ENCODE measurements at places on chromosomes 2 and 18.
A peak's percentile ranks its signal among the peaks of the same experiment; 100 is the strongest.

DNA sequence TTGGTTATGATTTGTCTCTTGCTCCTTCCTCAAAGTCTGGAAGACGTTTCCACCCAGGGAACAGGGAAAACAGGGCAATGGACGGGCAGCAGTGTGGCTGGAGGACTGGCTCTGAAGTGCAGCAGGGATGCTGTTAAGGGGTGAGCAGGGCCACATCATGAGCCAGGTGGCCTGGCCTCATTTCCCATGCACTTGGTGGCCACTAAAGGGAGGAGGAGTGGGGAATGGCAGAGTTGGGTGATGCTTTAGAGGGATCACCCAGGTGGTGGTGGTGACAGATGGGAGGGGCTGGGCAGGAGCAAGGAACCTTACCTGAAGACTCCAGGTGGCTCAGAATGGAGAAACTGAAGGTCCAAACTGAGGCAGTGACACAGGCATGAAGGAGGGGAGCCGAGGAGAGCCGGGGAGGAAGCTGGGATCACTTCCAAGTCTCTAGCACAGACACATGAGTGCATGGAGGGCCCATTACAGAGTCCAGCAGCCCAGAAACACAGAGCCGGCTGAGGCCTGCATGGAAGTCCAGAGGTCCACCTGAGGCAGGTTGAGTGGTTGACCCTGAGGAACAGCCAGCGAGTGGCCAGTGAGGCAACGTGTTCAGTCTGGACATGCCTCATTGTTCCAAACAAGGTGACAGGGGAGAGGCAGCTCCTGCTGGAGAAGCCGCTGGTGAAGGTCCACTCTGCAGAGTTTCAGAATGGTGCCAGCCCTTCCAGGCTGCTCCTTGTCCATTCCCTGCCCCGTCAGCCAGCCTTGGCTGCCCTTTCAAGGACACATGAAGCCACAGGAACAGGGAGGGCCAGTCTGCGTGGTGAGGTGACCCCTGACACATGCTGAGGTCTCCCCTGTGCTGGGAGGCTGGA lies 91.7 kb downstream of the LPIN1 start:
- DNase-seq = no peak

DNA sequence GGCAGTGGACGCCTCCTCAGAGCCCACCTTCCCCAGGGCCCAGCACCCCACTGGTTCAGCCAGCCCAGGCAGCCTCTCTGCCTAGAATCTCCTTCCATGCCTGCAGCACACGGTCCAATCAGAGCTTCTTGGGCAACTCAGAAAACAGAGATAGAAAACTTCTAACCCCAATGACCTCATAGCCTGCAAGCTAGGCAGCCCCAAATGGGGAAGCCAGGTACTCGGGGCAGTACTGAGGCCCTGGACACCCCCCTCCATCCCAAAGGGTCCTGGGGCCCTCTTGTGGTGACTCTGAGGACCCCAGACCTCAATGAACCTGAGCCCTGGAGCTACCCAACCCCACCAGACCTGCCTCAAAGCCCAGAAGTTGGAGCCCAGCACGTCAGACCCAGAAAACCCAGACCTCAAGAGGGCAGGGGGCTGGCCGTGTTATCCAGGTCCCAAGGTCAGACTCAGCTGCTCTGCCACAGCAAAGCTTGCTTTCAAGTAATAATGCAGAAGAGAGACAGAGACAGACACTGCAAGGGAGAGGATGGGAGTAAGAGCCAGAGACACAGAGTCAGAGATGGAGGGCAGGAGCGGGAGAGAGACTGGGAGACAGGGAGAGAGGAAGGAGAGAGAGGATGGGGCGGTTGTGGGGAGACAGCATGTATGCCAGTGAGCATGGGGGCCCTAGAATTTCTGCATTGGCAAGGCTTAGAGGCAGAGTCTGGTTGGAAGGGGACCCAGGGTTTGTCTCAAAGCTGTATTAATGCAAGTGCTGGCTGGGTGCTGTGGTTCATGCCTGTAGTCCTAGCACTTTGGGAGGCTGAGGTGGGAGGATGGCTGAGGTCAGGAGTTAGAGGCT lies 28.2 kb downstream of the SERTAD2 start:
- no peak for DNase-seq

- DNase-seq = no peak
Observed at GRCh38 chr2:198060277-198060676, 255.9 kb downstream of the PLCL1 start.

DNA sequence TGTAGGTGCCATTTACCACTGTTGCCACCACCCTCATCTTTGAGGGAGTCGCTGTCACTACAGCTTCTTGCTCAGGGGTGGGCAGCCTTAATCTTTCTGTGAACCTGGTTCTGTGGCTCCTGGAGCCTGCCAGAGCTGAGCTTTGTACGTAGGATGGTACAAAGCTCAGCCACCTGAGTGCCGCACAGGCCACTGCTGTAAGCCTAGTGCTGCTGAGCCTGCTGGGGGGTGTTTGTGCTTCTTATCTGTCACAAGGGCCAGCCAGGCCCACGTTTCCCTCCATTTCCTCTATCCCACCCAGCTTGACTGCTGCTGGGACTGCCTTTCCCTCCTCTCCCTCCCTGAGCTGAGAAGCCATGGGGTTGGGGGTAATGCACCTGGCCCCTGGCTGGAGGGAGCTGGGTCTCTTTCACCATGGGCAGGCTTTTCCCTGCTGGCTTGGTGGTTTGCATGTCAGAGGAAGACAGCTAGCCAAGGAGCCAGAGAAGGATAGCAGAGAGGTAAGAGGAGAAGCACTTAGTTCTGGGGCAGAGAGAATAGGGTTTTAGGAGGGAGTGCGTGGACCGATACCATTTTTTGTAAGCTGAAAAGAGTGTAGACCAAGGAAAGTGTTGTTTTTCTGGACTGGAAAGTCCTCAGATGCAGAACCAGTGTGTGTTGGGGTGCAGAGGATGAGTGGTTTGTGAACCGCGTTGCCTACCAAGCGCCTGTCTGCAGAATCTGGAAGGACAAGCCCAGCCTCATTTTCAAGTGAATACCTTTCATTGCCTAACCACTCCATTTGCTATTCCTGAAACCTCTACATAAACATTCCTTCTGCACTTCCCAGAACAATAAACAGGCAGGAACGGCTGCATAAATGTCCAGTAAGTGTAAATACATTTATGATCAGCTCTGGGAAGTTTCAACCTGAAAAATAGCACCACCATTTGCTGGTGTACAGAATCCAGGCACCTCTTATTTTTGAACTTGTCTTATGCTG lies 45.1 kb upstream of the FHL2 start:
- no peak for DNase-seq

- DNase-seq = no peak
Observed at GRCh38 chr2:42931146-42931817, 138.9 kb upstream of the HAAO start.

DNA sequence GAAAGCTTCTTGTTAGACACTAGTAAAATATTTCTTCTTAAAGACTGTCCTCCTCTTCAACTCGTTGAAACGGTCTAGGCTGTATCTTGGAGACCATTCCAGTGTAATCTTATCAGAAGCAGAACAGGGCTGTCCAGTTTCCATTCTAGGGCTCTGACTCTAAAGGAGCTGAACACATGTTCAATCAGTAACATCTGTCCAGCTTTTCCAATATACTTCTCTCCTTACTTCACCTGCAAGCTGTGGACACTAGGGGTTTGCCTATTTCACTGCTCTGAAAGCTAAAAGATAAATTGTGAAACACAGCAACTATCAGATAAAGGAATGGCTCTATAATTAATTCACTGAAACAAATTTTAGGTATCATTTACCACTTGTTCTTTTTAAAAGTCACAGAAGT lies 73.8 kb downstream of the ZNF385B start:
- no peak for DNase-seq

DNA sequence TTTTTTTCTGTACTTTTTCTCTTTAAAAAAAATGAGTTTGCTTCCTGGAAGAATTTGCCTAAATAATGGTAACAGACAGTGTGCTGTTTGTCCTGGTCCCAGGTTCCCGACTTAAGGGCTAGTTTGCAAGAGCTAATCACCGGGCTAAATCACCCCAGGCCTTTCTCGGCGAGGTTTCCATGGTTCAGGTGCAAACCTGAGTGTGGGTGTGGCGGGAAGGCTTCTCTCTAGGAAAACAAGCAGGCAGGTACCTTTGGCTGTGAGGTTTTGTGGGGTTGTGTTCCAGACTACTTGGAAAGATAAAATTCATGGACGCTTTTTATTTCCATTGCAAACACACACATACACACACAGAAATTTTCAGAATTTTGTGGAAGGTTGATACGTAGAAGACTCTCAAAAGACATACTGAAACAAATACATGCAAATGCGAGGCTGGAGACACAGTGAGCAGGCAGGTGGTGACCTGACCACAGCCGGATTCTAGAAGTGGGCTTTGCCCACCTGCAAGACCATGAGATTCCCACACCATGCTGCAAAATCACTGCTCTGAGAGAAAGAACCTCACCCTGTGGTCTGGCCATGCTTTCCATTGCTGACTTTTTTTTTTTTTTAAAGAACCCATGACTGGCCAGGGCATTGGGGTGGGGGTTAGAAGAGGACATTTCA lies 815 bp downstream of the CNDP1 start:
- DNase-seq = no peak

- no peak for DNase-seq
Observed at GRCh38 chr2:111209045-111209514, 88.4 kb downstream of the BCL2L11 start.

DNA sequence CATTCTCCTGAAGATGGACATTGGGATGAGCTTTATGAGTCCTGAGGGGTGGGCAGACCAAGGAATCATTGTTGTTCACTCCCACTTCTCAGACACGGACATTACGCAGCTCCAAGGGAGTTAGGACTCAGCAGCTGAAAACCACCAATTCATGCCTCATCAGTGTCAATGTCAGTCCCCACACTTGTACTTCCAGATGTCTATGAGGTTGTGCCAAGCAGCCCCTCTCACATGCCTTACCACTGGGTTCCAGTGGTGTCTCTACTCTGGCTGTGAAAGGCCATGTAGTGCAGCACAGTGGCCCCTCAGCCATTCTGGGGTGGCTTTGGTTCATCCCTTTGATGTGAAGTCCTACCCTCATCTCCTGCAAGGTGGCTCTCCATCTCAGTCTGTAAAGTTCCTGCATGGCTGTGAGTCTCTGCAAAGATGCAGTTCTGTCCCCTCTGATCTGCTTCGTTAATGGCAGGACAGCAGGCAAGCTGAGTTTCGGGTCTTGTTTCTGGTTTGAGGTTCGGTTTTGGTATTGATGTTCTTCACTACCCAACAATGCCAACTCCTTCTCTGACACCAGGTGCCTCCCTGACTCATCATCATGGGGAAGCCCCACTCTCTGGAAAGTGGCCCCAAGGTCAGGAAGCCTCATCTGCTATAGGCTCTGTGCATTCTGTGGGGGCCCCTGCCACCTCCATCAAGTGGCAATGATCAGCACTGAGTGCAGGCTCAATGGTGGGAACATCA lies 14.0 kb upstream of the COL6A3 start:
- no peak for DNase-seq

- DNase-seq = no peak
Observed at GRCh38 chr2:221810650-221811049, 238.5 kb upstream of the EPHA4 start.

- DNase-seq = peak; percentile 27
Observed at GRCh38 chr18:9683418-9684396, 24.4 kb upstream of the RAB31 start.

GRCh38 chr2:61959381-61960293 lies 54.2 kb downstream of the COMMD1 start:
- no peak for DNase-seq

GRCh38 chr18:25743646-25744151 lies 346.7 kb downstream of the SS18 start:
- no peak for DNase-seq

- peak; percentile 94 for DNase-seq
Observed at GRCh38 chr2:47065771-47066380, 89.2 kb downstream of the STPG4 start.

DNA sequence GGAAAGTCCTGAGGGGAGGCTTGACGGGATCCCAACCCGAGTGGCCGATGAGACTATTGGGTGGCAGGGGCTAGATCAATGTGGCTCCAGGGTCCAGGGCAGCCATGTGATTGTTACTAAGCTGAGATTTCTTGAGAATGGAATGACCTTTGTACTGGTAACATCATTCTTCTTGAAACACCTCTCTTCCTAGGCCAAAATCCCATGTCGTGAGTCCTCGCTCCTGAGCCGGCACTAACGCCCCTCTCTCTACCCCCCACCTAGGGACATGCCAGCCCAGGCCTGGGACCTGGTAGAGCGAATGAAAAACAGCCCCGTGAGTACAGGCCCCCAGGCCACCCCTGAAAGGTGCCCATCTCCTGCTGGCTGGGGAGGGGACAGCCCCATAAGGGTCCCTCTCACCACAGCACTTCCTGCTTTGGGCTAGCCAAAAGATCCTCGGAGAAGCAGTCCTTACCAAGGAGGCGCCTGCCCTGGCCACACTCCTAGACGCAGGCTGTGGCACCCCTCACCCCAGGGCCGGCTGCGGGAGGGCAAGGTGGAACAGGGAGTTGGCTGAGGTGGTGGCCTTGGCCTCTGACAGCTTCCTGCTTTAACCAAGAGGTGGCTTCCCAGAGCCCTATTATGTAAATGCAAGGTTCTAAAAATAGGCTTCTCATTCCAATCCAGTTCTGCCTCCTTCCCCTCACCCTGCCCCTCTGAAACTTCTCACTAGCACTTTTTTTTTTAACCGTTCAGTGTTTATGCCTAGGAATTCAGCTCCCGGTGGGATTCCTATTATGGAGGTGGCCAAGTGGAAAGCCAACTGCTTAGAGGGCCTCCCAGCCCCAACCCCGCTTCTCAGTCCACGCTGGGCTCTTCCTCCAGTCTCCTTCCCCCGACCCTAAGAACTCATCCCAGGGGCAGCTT lies 126.6 kb upstream of the PPP1CB start:
- no peak for DNase-seq

DNA sequence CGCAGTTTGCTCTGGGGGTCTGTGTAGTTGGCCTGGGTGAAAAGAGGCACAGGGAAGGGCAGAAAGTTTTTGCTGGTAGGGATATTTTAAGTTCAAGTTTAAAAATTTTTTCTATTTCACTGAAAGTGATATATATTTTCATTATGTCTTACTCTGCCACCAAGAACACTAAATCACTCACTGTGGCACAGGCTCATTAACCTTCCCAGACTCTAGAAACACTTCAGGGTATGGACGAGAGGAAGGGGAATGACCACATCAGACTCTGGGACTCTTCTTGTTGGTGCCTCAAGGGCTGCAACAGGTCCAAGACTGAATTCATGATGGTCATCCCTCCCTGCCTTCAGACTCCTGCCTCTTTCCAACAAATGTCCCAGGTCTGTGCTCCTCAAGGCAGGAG lies 29.0 kb downstream of the INO80C start:
- DNase-seq = no peak

DNA sequence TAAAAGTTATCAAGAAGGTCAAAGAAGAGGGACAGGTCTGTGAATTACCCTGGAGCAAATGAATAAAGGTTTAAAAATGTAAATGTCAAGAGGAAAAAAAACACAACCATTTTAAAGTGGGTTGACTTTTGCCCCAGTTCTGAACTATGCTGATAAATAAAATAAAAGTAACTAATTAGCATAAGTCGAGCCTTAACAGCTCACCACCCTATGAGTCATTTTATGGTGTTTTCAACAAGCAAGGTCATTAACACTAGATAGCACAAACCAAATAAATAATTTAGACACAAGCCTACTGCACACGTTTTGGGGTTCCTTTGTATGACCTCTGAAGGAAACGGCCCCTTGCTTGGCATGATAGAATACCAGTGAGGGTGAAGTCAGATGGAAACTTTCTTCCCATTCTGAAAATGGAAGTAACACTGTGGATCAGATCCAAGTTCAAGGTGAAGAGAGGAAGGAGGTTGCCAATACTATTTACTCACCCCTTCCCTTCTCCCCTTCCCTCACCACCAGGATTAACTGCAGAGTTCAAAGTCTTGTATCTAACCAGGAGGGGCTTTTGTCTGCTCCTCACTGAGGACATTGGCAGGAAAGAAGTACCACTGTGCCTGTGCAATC lies 380.0 kb upstream of the ACVR2A start:
- no peak for DNase-seq

Measured in BJ (cell line).